8988T (cell line): ENCODE measurements at places on chromosomes 3 and 15.

- DNase-seq, result no peak
These were observed 200.1 kb downstream of the FAM43A start for GRCh38 chr3:194885766-194886165.

- no peak for DNase-seq
These were observed 270.8 kb downstream of the UACA start for GRCh38 chr15:70492240-70493177.

DNA sequence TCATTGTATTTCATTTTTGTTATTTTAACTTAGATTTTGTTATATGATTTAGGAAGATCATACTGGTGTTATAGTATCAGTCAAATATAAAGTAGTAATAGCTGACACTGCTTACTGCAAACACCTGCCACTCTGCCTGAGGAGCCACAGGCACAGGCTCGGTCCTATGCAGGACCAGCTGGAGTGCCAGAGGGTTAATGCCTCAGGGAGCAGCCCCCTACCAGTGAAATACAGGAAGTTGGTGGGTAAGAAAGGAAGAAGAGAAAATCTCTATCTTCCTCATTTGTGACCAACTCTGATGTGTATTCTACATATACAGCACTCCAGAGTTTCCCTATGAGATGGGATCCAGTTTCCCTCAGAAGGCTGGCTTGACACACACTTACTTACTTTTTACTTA, 593.3 kb downstream of the UNC13C start:
- no peak for DNase-seq

DNA sequence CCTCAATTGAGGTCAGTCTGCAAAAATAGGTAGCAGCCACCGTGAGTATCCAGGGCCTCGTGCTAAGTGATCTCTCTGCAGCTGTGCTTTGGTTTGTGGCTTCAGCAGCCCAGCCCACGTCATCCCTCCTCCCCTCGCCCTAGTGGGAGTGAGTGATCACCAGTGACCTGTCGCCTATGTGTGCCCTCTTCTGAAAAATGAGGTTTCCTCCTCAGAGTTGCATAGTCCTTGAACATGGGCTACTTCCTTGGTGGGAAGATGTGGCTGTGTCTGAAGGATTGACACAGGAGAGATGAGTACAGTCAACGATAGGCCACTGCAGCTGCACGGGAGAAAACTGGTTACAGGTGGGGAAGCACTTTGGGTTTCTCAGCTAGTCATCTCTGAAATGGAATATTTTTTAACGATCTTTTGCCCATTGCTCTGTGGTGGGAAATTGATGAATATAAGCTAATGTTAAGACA, 144.8 kb upstream of the BHLHE40 start:
- no peak for DNase-seq

DNA sequence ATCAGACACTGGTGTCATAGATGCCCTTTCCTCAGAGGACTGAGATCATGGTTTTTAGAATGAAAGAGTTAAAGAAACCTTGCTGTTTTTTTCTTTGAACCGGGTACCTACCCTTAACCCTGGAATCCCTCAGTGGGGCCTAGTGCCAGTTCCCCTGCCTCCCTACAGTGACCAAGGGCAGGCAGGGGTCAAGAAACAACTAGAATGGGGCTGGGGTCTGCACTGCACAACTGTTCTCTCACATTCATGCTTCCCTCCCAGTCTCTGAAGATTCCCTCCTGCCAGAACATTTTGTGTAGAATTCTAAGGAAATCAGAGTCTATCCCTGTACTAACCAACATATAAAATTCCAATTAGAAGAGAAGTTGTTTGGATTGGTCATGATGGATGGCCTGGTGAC, 47.9 kb downstream of the TGFBR2 start:
- DNase-seq, result no peak

DNA sequence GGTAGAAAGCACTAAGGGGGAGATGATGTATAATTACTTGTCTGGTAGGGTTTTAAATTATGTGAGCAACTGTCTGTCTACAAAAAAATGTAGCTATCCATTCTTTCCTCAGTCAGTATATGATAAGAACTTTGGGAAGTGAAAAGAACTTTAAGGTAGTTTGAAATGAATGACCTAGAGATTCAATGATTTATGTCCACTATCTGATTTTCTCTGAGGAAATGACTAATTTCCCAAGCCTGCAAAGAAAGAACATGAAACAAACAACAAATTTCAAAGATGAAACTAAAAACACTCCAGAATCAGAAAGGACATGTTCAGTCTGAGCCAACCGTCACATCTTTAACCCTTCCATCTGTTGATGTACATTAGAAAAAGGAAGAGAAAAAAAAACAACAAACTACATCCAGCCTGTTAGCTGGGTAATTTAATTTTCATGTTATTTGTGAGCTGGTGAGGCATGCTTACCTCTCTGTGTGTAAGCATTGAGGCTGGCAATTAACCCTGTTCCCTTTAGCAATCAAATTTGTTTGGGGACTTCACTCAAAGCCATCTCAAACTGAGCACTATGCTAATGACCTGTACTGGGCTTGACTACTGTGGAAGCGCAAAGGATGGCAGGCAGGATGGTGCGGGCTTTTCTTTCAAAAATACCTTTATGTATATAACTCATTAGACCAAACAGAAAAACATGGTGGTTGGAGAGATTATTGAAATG, 220.1 kb downstream of the TUSC7 start:
- DNase-seq, result no peak

GRCh38 chr3:27072810-27073651, 296.2 kb downstream of the NEK10 start:
- DNase-seq, result no peak

DNA sequence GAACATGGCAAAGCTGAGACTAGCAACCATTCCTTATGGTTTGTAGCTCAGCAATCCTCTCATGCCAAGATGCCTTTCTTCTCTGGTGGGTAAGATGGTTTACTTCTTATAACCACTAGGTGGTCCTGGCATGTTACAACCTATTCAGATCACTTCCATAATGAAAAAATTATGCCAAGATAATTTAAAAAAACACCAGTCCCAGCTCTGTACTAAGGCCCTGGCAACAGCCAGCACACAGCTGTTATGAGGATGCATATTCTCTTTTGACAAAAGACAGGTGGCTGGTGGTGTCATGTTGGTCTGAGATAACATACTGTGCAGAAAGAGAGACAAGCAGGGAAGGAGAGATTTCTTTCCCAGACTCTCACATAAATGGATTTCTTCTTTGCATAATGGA, 65.7 kb upstream of the FRMD4B start:
- no peak for DNase-seq

GRCh38 chr3:46858456-46858855, 4.8 kb downstream of the MYL3 start:
- DNase-seq, result no peak

- no peak for DNase-seq
These were observed 226.7 kb downstream of the THSD4 start for GRCh38 chr15:71341811-71342550.

DNA sequence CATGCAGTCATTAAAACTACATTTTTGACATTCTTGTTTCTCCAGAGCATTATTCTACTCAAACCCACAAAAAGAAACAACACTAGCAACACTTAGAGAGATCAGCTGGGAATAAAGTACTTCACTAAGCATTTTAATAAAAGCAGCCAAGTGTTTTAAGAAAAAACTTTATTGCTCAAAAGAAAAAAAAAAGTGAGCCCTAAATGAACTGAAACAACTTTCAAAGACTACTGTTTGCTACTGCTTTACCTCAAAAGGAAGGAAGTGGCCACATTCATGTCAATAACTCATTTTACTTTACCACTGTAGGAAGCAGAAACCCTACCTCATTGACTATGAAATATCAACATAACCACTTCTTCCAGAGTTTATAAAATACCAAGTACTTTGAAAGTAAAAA, 91.3 kb downstream of the UACA start:
- no peak for DNase-seq

DNA sequence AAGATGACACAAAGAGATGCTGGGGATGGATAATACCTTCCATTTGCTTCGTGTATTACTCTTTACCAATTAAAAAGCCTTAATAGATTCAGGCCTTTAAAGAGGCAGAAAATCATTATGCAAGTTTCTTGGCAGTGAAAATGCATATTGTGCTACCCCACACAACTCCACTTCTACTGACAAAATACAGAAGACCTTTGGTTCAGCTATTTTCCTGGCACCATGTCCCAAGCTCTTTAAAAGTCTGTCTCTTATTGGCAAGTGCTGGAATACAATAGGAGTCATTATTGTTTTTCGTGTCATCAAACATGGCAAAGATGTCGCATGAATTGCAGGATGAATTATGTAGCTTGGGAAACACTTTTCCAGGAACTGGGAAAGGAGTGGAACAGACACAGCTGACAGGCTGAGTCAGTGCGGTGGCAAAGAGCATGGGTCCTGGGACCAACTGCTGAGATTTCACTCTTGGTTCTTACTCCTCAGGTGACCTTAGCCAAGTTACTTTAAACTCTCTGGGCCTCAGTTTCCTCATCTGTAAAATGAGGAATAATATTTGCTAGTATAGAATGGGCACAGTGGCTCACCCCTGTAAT, 5.5 kb upstream of the TSPAN3 start:
- DNase-seq, result no peak

- no peak for DNase-seq
These were observed 231.3 kb upstream of the KCNMB2 start for GRCh38 chr3:178304758-178305467.

DNA sequence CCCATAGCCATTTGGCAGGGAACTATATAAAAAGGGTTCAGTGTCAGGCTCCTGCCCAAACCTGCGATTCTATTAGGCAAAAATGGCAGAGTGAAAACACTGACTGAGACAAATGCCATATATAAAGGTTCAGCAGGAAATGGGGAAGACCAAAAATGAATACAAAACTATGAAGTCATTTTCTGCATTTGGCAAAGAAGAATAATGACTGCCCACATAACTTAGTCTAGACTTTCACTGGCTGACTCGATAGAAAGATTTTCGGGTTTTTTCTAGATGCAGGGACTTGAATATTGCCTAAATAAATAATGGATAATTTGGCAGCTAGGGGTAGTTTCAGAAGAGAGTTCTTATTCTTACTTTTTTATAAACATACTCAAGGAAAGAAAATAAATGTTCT, 178.0 kb downstream of the TPRG1 start:
- no peak for DNase-seq

- no peak for DNase-seq
These were observed 77.2 kb upstream of the VGLL4 start for GRCh38 chr3:11720917-11721411.

DNA sequence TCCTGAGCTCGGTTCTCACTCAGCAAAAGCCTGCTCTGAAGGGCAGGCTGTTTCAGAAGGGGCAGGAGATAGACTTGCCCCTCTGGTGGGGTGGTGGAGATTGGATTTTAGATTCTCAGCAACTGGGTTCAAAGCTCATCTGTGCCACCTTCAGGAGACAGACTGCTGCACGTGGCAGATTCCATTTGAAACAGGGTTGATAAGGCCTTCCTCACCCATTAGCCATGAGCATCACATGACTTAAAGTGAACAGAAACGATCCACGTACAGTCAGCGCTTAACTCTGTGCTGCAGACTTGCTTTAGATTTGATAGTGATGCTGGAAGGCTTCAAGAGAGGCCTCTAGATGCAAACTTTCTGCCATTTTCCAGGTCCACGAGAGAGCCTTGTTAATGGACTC, 35.0 kb upstream of the MGLL start:
- no peak for DNase-seq

- no peak for DNase-seq
These were observed 293.0 kb upstream of the ATP11B start for GRCh38 chr3:182500289-182500688.

DNA sequence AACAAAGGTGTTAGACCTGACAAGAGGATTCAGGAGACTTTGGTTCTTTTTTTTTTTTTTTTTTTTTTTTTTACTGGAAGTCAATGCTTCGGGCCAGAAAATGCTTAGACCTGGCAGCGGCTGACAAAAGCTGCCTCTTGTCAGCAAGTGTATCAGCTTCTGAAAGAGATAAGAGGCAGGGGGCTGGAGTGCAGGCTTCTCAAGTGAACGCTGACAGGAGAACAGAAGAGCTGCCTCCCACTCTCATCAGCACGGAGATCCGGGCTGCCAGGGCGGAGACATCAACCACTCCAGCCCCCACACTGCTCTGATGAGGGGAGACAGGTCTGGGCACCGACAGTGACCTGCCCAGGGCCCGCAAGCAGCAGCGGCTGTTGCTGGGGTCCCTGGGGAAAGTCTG, 9.4 kb upstream of the SCN5A start:
- DNase-seq, result no peak

DNA sequence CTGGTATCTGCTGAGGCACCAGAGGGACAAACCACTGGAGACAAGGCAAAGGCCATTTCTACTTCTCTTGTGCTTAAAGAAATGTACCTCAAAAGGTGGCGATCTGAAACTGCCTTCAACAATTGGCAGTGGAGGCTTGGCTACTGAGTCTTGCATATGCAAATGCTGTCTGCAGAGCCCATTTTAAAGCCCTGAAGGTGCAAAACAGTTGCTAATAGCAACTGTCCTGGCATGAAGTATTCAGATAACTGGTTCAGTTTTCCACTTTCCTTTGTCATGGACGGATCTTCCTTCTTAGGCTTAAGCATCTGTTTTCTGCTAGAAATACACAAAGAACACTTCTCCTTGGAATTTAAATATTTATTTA, 71.4 kb upstream of the PSMD6 start:
- DNase-seq, result no peak

GRCh38 chr15:44308889-44309288, 20.4 kb downstream of the GOLM2 start:
- no peak for DNase-seq

GRCh38 chr3:32177702-32178198, 60.7 kb upstream of the CMTM8 start:
- DNase-seq, result no peak
